ENCODE measurements at places on chromosomes 7 and 10. TPM values are rescaled to one million over a fixed set of nuclear protein-coding genes. Genes with fewer than 3 reads are reported as not detected.

- no peak for DNase-seq
Observed at GRCh38 chr7:25308246-25308645, 80.0 kb upstream of the NPVF start.

DNA sequence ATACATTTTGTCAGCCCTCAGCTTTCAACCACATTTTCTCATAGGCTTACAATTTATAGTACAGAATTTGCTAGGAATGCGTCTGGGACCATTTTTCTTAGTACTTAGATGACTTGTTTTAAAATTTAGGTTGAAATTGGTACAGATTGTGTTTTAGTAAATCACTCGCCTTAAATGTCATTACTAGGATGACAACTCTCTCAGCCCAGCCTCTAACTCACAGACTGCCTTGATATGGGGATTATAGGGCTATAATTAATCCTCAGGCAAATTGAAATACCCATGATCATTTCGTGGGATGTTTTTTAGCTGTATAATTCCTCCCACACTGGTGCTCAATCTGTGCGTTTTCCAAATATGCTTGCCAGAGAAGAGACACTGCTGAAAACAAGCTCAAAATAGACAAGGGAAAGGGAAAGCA, 299.7 kb upstream of the AKR1E2 start:
- DNase-seq, result no peak

GRCh38 chr7:148622887-148623585, 32.5 kb downstream of the C7orf33 start:
- no peak for DNase-seq

DNA sequence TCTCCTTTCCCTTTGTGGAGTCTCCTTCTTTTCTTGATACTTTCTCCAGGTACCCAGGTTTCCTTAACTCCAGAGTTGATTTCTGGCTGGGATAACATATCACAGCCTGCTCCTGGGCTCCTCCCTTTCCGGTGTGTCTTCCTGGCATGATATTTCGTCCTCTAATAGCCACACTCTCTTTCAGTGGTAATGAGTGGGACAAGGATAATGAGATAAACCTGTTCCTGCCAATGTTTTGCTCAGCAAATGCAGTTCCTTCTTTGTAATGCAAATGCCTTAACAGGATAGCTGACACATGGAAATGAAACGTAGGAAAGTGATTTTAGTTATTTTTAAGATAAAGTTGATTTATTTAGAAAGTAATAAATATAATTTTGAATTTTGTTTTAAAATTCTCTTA, 168.6 kb downstream of the NRP1 start:
- no peak for DNase-seq

ACBD7 gene
- 7.3 TPM for total RNA-seq

NPY4R gene
- total RNA-seq, result 0.71 TPM

ANKRD61 gene
- total RNA-seq, result 0.42 TPM

RAB18 gene
- 71.6 TPM for total RNA-seq

FAM13C gene
- total RNA-seq, result 0.03 TPM
